ENCODE measurements at places on chromosomes 4 and X. TPM values are rescaled to one million over a fixed set of nuclear protein-coding genes. Genes with fewer than 3 reads are reported as not detected.

TEX28 gene
- not detected for total RNA-seq

- no peak overlapping the region for H3K4me3 ChIP-seq
- H3K36me3 ChIP-seq = no peaks in the 10 kb centered on the region
- no peak overlapping the region for H3K27ac ChIP-seq
- peaks cover 3% of the 10 kb centered on the region for H3K4me1 ChIP-seq
Measured at GRCh38 chr4:122898370-122899150, 23.8 kb downstream of the NUDT6 start.

DNA sequence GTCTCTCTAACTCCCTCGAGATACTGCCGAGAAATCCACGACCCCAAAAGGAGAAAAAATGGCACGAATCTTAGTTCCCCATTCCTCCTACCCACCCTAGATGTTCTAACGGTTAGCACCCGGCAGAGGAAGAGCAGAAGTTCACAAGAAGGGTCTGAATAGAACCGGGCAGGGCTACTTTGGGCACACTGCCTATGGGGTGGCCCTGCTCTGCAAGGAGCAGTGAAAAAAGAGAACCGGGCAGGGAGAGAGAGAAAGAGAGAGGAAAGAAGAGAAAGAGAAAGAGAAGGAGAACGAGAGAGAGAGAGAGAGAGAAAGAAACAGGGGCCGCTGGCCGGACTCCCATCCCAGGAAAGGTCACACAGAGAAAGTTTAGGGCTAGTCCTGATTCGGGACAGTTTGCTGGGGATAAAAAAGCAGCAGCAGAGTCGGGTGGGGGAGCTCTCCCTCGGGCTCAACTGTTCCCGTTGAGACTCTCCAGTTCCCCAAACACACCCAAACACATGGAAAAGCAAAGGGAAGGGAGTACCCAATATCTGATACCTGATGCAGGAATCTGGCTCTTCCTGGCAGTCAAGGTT lies 468 bp downstream of the GLA start:
- H3K4me3 ChIP-seq = peak overlapping the region; percentile 21
- peaks cover 12% of the 10 kb centered on the region for H3K36me3 ChIP-seq
- peak overlapping the region; percentile 80 for H3K27ac ChIP-seq
- H3K27me3 ChIP-seq = no peaks in the 10 kb centered on the region
- DNase-seq = no peak

GRCh38 chr4:170114636-170115035 lies 24.9 kb upstream of the AADAT start:
- no peak overlapping the region for H3K4me3 ChIP-seq
- no peaks in the 10 kb centered on the region for H3K36me3 ChIP-seq
- no peaks in the 10 kb centered on the region for H3K4me1 ChIP-seq

- no peaks in the 10 kb centered on the region for H3K4me1 ChIP-seq
- H3K4me3 ChIP-seq = no peak overlapping the region
- no peaks in the 10 kb centered on the region for H3K36me3 ChIP-seq
- no peaks in the 10 kb centered on the region for H3K27me3 ChIP-seq
Measured at GRCh38 chrX:46803140-46803539, 33.7 kb upstream of the RP2 start.

RBM47 gene
- 3.8 TPM for total RNA-seq

USP26 gene
- total RNA-seq = not detected

FGF13 gene
- 2.3 TPM for total RNA-seq

RHOXF1 gene
- total RNA-seq = not detected

BRCC3 gene
- total RNA-seq = 7.9 TPM

DNA sequence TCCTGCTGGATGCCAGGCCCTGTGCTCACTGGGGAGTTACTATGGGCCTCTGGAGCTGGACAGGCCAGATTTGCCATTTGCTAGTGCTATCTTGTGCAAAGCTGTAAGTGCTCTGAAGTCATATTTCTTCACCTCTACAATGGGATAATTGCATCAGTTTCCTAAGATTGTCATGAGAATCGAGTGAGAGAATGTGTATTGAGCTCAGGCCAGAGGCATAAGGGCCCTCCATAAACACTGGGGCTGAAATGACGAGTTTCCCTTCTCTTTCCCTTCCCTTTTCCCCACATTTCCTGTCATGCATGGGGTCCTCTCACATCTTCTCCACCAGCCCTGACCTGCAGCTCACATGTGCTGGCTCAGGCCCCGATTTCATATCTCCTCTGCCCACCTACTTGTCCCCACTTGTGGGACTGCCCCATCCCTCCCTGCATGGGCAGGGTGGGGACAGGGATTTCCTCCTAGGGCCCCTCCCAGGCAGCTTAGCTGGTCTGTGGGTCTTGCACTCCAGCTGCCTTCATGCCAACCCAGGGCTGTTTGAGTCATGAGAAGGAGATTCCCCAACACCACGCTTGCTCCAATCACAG lies 358.8 kb downstream of the MID1IP1 start:
- no peak overlapping the region for H3K4me3 ChIP-seq
- H3K36me3 ChIP-seq = no peaks in the 10 kb centered on the region
- H3K27ac ChIP-seq = no peak overlapping the region
- no peak for DNase-seq
- H3K27me3 ChIP-seq = peaks cover 41% of the 10 kb centered on the region
- no peaks in the 10 kb centered on the region for H3K4me1 ChIP-seq

PIN4 gene
- 8.4 TPM for total RNA-seq

DNA sequence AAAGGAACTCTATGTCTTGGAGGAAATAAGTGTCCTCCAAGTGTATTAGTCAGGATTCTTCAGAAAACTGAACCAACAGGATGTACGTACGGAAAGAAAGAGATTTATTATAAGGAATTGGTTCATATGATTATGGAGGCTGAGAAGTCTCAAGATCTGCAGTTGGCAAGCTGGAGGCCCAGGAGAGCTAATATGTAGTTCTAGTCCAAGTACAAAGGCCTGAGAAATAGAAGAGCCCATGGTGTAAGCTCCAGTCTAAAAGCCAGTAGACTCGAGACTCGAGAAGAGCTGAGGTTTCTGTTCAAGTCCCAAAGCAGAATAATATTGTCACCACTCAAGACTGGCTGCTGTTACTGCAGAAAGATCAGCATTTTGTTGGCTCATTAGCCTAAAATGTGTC lies 65.3 kb upstream of the EFNB1 start:
- no peaks in the 10 kb centered on the region for H3K36me3 ChIP-seq
- no peak for DNase-seq
- no peak overlapping the region for H3K27ac ChIP-seq
- H3K27me3 ChIP-seq = no peaks in the 10 kb centered on the region
